Activated CD4-positive, alpha-beta T cell treated with anti-CD3 and anti-CD28 coated beads for 36 hours (primary cell): ENCODE measurements at places on chromosomes 13 and 19.

- DNase-seq, result no peak
These were observed 15.5 kb downstream of the KASH5 start for GRCh38 chr19:49403404-49404187.

DNA sequence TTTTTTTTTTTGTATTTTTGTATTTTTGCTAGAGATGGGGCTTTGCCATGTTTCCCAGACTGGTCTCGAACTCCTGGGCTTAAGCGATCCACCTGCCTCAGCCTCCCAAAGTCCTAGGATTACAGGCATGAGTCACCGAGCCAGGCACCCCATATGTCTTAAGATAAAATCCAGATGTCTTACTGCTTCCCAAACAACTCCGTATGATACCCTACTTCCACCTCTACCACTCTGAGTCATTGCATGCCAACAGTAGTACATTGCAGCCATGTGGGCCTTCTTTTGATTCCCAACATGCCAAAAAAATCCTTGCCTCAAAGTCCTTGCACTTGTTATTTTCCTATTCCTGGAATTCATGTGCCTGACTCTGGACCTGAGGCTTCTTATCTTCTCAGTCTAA is 799.2 kb downstream of the GPC5 start:
- DNase-seq, result no peak

- DNase-seq, result peak; percentile 94
These were observed 6.3 kb downstream of the PLEKHF1 start for GRCh38 chr19:29671393-29672160.

DNA sequence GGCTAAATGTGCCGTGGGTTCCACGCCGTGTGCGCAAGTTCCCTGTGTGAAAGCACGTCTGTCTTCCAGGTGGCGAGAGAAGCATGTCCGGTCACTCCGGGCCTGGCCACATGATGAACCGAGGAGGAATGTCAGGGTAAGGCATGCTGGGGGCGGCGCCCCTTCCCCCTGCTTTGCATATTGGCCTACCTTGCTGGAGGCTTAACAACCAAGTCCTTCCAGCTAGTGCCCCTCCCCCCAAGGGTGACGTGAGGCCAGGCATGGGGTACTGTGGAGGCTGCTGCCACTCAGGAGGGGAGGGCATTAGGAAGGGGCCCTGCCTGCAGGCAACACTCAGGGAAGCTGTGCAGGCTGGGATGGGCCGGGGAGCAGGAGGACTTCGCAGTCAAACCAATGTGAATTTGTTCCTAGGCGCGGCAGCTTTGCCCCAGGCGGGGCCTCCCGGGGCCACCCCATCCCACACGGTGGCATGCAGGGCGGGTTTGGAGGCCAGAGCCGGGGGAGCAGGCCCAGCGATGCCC is 12.5 kb downstream of the MICOS13 start:
- DNase-seq, result no peak

DNA sequence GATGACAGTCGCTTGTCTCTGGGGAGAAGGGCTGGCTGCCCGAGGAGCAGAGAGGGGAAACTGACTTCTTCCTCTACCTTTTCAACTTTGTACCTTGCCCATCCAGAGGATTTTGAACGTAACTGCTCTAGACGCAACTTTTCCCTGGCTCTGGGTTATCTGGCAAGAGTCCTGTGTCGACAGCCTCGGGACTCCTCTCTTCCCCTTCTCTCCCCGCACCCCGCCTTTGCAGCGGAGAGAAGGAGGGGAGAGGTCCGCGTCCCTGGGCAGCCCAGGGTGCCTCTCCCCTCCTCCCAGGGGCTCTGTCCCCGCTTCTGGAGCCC is 574 bp downstream of the SH3GL1 start:
- no peak for DNase-seq

- no peak for DNase-seq
These were observed 73.1 kb upstream of the OLFM4 start for GRCh38 chr13:52955472-52955874.

- DNase-seq, result no peak
These were observed 10.5 kb upstream of the SLC35E1 start for GRCh38 chr19:16582486-16583261.

GRCh38 chr13:98858191-98858590 is 105.7 kb upstream of the SLC15A1 start:
- no peak for DNase-seq

DNA sequence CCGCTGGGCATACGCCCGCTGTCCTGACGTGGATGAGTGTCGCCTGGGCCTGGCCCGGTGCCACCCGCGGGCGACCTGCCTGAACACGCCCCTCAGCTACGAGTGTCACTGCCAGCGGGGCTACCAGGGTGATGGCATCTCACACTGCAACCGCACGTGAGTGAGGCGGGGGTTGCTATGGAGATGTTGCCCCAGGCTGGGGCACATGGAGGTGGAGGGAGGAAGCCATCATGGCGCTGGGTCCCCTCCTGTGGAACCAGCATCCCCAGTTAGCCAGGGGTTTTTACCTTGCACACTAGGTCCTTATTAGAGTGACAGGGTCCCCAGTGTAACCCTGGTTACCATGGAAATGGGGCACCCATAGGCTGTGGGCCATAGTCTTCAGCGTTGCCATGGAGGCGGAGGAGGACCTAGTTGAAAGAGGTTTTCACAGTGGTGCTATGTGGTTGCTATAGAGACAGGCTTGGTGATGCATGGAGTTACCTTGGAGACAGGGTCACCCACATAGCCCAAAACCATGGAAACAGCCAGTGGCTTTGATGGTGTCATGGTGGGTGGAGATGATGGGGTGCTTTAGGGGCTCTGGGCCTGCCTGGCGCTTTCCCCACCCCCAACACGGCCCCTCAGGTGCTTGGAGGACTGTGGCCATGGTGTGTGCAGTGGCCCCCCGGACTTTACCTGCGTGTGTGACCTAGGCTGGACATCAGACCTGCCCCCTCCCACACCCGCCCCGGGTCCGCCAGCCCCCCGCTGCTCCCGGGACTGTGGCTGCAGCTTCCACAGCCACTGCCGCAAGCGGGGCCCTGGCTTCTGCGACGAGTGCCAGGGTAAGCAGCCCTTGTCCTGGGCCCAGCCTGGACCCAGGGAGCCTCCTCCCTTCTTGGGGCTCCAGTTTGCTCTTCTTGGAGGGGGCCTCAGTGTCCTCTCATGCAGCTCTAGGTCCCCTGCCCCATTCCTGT is 27.1 kb downstream of the MEGF8 start:
- peak; percentile 19 for DNase-seq

- no peak for DNase-seq
These were observed 3.1 kb downstream of the ADGRE1 start for GRCh38 chr19:6890401-6890913.

DNA sequence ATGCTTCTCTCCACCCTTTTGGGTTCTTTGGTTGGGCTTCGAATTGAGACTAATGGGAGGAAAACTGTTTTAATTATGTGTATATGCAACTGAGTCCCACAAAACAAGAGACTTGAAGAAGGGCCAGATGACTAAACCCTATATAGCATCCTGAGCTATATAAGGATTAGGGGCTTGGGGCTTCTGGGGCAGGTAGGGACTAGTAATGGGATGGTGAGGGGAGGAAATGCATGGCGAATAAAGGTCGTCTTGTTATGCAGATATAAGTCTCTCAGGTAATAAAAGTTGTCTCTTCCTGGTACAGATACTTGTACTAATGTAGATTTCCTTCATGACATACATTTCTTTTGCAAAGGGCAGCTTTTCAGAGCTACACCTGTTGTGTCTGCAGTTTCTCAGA is 2.8 kb upstream of the SLC7A9 start:
- DNase-seq, result no peak

- DNase-seq, result no peak
These were observed 1372.1 kb downstream of the PCDH9 start for GRCh38 chr13:65857942-65858565.

GRCh38 chr19:35545001-35545854 is at the start of gene TMEM147:
Gene TMEM147 (plus strand): TSS chr19:35545626. CDS start chr19:35545740, 114 bp downstream.
- DNase-seq, result peak; percentile 93

- DNase-seq, result no peak
These were observed 10.1 kb upstream of the SHD start for GRCh38 chr19:4268816-4269430.
